Activated naive CD4-positive, alpha-beta T cell treated with anti-CD3 and anti-CD28 coated beads for 36 hours (primary cell): ENCODE measurements at places on chromosomes 16 and 17. TPM values are rescaled to one million over a fixed set of nuclear protein-coding genes. Genes with fewer than 3 reads are reported as not detected.

- no peak for DNase-seq
- peaks cover 6% of the 10 kb centered on the region for H3K4me1 ChIP-seq
- H3K36me3 ChIP-seq: no peaks in the 10 kb centered on the region
- no peak overlapping the region for H3K27ac ChIP-seq
- no peak overlapping the region for H3K4me3 ChIP-seq
These were observed 105.3 kb downstream of the CYLD start for GRCh38 chr16:50847166-50847565.

- H3K4me1 ChIP-seq: peaks cover 21% of the 10 kb centered on the region
- no peaks in the 10 kb centered on the region for H3K36me3 ChIP-seq
These were observed 142.3 kb downstream of the IRF8 start for GRCh38 chr16:86041215-86041614.

DNA sequence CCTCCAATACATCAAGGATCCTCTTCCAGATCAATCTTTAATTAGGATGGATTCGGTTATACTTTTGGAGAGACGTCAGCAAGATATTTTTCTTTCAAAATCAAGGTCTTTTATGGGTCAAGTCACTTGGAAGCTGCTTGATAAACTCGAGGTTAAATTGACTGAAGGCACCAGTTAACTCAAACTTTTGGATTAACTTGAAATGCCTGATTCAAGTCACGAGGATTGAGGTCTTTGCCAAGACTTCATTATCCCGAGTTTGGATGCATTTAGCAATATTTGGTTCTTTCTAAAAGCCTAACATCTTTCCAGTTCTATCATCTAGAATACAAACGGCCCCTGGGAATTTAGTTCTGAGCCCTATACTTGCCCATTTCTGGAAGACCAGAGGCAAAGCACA is 82.9 kb downstream of the MYH11 start:
- H3K36me3 ChIP-seq: no peaks in the 10 kb centered on the region
- DNase-seq: no peak
- no peak overlapping the region for H3K4me3 ChIP-seq
- no peak overlapping the region for H3K27ac ChIP-seq
- H3K4me1 ChIP-seq: no peaks in the 10 kb centered on the region

GRCh38 chr17:71941920-71942319 is 178.9 kb upstream of the SOX9 start:
- H3K27me3 ChIP-seq: no peaks in the 10 kb centered on the region
- H3K36me3 ChIP-seq: peaks cover 2% of the 10 kb centered on the region
- H3K4me3 ChIP-seq: no peak overlapping the region
- H3K4me1 ChIP-seq: no peaks in the 10 kb centered on the region
- no peak for DNase-seq
- H3K27ac ChIP-seq: no peak overlapping the region

- no peaks in the 10 kb centered on the region for H3K36me3 ChIP-seq
- no peak overlapping the region for H3K27ac ChIP-seq
- no peaks in the 10 kb centered on the region for H3K27me3 ChIP-seq
- H3K4me3 ChIP-seq: no peak overlapping the region
- peaks cover 6% of the 10 kb centered on the region for H3K4me1 ChIP-seq
These were observed 65.1 kb upstream of the TNRC6C start for GRCh38 chr17:77893144-77894044.

DNA sequence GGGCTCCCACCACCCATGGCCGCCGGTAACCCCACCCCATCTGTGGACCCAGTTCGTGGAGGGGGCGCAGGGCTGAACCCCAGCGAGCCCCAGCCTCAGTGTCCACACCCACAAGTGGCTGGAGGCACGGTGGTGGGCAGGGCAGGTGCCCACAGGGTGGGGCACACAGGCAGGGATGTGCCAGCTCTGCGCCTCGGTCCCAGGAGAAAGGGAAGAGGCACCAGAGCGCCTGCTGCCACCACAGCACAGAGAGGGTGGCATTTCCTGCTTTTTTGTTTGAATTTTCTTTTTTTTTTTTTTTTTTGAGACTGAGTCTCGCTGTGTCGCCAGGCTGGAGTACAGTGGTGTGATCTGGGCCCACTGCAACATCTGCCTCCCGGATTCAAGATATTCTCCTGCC is 19.0 kb downstream of the ZFPM1 start:
- DNase-seq: no peak
- peaks cover 42% of the 10 kb centered on the region for H3K4me1 ChIP-seq
- H3K4me3 ChIP-seq: no peak overlapping the region
- H3K27ac ChIP-seq: no peak overlapping the region
- H3K36me3 ChIP-seq: no peaks in the 10 kb centered on the region

DNA sequence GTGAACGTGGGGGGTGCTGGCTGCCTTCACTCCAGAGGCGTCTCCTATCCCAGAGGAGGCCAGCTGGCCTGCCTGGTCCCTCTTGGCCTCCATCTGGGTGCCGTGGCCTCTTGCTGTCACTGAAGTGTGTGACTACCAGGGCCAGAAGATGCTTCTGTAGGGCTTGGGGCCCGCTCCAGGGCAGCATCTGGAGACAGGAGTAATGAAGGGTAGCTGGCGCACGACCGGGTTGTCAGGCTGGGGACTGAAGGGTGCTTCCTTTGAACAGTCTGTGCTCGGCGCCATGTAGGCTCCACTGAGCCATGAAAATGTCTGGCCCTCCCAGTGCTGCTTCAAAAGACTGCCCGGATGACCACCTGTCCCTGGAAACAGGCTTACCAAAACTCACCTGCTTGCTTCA is 31.3 kb downstream of the ASIC2 start:
- H3K4me1 ChIP-seq: no peaks in the 10 kb centered on the region
- DNase-seq: no peak
- H3K36me3 ChIP-seq: no peaks in the 10 kb centered on the region
- peaks cover 10% of the 10 kb centered on the region for H3K27me3 ChIP-seq

DNA sequence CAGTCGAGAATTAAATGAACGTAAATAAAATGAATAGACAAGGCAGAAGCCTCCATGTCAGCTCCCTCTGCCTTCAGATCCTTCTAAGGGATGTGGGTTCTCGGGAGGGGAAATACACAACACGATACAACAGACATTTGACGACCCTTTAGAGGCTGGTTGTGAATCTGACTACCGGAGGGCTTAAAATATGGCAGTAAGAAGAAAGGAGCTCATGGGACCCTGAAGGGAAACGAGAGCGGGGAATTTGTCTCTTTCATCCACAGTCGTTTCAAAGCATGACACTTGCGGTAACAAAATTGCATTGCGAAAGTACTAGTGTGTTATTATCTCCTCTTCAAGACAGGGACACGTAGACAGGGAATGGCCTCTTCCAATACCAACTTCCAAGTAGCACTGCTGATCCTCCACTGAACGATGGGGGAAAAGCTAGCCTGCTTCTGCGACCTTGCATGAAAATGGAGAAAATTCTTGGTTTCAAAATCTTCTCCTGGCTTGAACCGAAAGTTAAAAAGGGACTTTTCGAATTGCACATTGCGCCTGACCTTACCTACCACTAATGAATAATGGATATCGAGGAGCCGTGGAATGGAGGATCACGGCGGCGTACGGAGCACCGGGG is 1.2 kb upstream of the TNRC6C start:
- peaks cover 26% of the 10 kb centered on the region for H3K4me1 ChIP-seq
- peak overlapping the region; percentile 89 for H3K4me3 ChIP-seq
- H3K27ac ChIP-seq: peak overlapping the region; percentile 79
- DNase-seq: peak; percentile 23

- H3K36me3 ChIP-seq: peaks cover 56% of the 10 kb centered on the region
- no peaks in the 10 kb centered on the region for H3K4me1 ChIP-seq
- DNase-seq: no peak
- no peak overlapping the region for H3K4me3 ChIP-seq
- H3K27ac ChIP-seq: no peak overlapping the region
- H3K27me3 ChIP-seq: no peaks in the 10 kb centered on the region
These were observed 174.6 kb downstream of the AATF start for GRCh38 chr17:37123386-37123785.

DNA sequence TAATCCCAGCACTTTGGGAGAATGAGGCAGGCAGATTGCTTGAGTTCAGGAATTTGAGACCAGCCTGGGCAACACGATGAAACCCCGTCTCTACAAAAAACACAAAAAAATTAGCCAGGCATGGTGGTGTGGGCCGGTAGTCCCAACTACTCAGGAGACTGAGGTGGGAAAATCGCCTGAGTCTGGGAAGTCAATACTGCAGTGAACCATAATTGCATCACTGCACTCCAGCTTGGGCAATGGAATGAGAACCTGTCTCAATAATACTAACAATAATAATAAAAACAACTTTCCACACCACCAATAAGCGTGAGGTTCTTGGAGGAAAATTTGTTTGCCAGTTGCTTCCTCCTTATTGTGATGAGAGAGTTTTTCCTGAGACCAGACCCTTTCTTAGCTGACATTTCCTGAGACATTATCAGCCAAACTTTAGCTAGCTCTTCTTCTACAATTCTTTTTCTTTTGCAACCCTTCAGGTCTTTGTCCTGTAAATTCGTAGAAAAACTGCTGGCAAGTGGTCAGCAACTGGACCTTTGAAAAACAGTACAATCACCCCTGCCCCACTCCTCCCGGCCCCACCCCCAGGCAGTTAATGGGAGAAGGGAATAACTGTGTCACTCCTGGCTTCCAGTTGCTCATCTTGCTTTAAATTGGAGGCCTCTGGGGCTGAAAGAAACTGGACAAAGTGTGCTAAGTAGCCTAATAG is 3.5 kb upstream of the EZH1 start:
- no peaks in the 10 kb centered on the region for H3K36me3 ChIP-seq
- H3K27ac ChIP-seq: no peak overlapping the region
- H3K4me3 ChIP-seq: no peak overlapping the region

Gene COG4
- total RNA-seq: 48.7 TPM

Gene BRD7
- 101 TPM for total RNA-seq

Gene DECR2
- total RNA-seq: 9.6 TPM
